ENCODE measurements at places on chromosomes 7 and 10.

GRCh38 chr7:50775836-50776235 lies 6.9 kb downstream of the GRB10 start:
- DNase-seq: no peak

GRCh38 chr10:101331956-101332355 lies 22.0 kb upstream of the BTRC start:
- DNase-seq: no peak

- no peak for DNase-seq
Observed at GRCh38 chr10:7889947-7890542, 71.7 kb downstream of the TAF3 start.

DNA sequence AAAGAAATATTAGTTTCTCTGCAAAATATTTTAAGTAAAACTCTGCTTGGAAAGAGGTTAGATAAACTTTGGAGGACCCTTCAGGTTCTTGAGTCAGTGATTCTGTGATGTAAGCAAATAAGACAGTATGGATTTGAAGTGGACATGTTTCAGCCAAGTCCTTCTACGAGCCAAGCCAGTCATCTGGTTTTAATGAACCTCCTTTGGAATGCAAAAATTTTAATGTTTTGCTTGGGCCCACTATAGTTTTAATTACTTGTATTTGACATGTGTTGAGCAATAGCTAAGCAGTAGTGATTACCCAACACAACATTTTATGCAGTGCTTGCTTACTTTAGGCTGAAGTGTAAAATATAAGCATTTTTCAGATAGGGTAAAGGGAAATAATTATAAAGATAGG lies 296.3 kb upstream of the SEMA3D start:
- no peak for DNase-seq

- DNase-seq: no peak
Observed at GRCh38 chr7:110522061-110522760, 568.7 kb upstream of the LRRN3 start.

GRCh38 chr7:21476429-21476828 lies 48.5 kb downstream of the SP4 start:
- DNase-seq: no peak

GRCh38 chr7:63925626-63926460 lies 72.8 kb upstream of the ZNF722 start:
- DNase-seq: peak; percentile 77

- DNase-seq: no peak
Observed at GRCh38 chr10:112649822-112650152, 202.8 kb downstream of the VTI1A start.

Measured in stimulated activated CD4-positive, alpha-beta T cell treated with anti-CD3 and anti-CD28 coated beads, TNF-alpha, amount 100 ng/mL, for 1 hour (primary cell).